PC-9 (cell line): ENCODE measurements at places on chromosomes 11 and 22. TPM values are rescaled to one million over a fixed set of nuclear protein-coding genes. Genes with fewer than 3 reads are reported as not detected.
A peak's percentile ranks its signal among the peaks of the same experiment; 100 is the strongest.

- no peak overlapping the region for H3K4me3 ChIP-seq
- H3K27me3 ChIP-seq: peaks cover 99% of the 10 kb centered on the region
- H3K36me3 ChIP-seq: no peaks in the 10 kb centered on the region
- no peaks in the 10 kb centered on the region for H3K4me1 ChIP-seq
- no peak for DNase-seq
- H3K27ac ChIP-seq: no peak overlapping the region
Measured at GRCh38 chr22:43572710-43573109, 160.9 kb downstream of the MPPED1 start.

DNA sequence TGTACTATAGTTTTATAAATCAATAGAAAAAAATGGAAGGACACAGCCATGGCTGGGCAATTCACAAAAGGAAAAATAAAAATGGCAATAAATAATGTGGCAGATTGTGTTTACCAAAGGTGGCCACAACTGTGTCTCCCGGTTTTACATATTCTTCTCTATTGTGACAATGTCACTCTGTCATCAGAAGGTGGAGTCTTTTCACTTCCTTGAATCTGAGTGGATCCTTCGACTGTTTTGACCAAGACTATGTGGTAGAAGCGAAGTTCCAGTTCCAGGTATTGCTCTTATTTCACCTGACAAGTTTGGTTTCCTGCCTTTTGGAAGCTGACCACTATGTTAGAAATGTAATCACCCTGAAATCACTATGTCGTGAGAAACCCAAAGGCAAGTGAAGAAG, 31.0 kb upstream of the HSD17B12 start:
- H3K27ac ChIP-seq: no peak overlapping the region
- H3K4me1 ChIP-seq: peaks cover 7% of the 10 kb centered on the region
- no peaks in the 10 kb centered on the region; the same call in 1 of the 2 replicates for H3K27me3 ChIP-seq
- no peaks in the 10 kb centered on the region for H3K36me3 ChIP-seq

DNA sequence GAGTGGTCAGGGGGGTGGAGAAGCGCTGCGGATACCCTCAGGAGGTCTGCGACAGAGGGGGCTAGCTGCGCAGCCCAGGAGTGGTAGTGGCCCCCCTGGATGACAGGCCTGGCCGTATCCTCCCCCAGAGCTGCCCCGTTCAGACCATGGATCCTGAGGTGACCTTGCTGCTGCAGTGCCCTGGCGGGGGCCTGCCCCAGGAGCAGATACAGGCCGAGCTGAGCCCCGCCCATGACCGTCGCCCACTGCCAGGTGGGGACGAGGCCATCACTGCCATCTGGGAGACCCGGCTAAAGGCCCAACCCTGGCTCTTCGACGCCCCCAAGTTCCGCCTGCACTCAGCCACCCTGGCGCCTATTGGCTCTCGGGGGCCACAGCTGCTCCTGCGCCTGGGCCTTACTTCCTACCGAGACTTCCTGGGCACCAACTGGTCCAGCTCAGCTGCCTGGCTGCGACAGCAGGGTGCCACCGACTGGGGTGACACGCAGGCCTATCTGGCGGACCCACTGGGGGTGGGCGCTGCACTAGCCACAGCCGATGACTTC, 505 bp downstream of the NUDT22 start:
- peaks cover 27% of the 10 kb centered on the region for H3K4me1 ChIP-seq
- peak; percentile 66 for DNase-seq
- H3K4me3 ChIP-seq: peak overlapping the region; percentile 98
- H3K27ac ChIP-seq: no peak overlapping the region

DNA sequence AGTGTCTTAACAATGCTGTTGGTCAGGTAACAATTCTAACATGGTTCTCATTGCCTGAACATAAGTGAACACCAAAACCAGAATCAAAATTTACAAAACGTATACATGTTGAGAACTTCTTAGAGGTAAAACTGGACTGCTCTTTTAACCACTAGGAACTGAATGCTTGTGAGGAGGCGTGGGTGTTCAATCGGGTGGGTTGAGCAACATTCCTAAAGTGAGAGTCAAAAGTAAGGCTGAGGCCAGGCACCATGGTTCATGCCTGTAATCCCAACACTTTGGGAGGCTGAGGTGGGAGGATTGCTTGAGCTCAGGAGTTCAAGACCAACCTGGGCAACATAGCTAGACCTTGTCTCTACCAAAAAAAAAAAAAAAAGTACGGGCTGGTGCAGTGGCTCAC, 11.5 kb downstream of the PPME1 start:
- H3K4me3 ChIP-seq: no peak overlapping the region
- no peak for DNase-seq
- H3K27ac ChIP-seq: no peak overlapping the region
- no peaks in the 10 kb centered on the region for H3K36me3 ChIP-seq
- peaks cover 8% of the 10 kb centered on the region; the same call in 1 of the 2 replicates for H3K4me1 ChIP-seq

GRCh38 chr22:17950651-17951214, 73.6 kb downstream of the MICAL3 start:
- no peaks in the 10 kb centered on the region for H3K36me3 ChIP-seq
- DNase-seq: no peak
- H3K4me1 ChIP-seq: no peaks in the 10 kb centered on the region
- no peak overlapping the region for H3K27ac ChIP-seq
- H3K4me3 ChIP-seq: no peak overlapping the region

GRCh38 chr11:35165030-35165422, 26.1 kb downstream of the CD44 start:
- H3K36me3 ChIP-seq: peaks cover 83% of the 10 kb centered on the region
- peak overlapping the region; percentile 36; the same call in 1 of the 2 replicates for H3K4me3 ChIP-seq
- peak overlapping the region; percentile 94 for H3K27ac ChIP-seq

GRCh38 chr11:78313181-78313795, 104.3 kb downstream of the GAB2 start:
- H3K4me3 ChIP-seq: no peak overlapping the region
- no peaks in the 10 kb centered on the region for H3K36me3 ChIP-seq
- H3K27ac ChIP-seq: no peak overlapping the region
- H3K4me1 ChIP-seq: peaks cover 8% of the 10 kb centered on the region
- peak; percentile 59 for DNase-seq

DNA sequence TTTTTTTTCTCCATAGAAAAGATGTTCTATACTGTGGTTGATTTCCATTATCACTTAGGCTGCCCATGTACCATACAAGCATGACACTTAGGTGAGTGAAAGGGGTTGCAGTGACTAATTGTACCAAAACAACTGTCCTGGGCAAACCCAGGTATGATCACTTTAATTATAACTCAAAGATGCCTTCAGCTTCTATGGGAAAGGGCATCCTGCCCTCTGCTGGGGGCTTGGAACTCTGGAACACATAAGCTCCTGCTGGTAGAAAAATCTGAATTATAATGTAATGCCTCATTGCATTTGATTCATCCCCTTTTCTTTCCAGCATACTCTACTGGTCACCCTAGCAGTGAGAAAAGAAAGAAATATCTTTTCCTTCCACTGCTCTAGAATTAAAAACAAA, 206.3 kb downstream of the DDX10 start:
- no peaks in the 10 kb centered on the region for H3K4me1 ChIP-seq
- no peak overlapping the region for H3K4me3 ChIP-seq
- H3K36me3 ChIP-seq: no peaks in the 10 kb centered on the region

GRCh38 chr22:17232406-17232805, 13.2 kb upstream of the ADA2 start:
- no peak overlapping the region for H3K27ac ChIP-seq
- peaks cover 37% of the 10 kb centered on the region for H3K27me3 ChIP-seq
- no peak overlapping the region for H3K4me3 ChIP-seq
- H3K36me3 ChIP-seq: no peaks in the 10 kb centered on the region

Gene OR51I1
- total RNA-seq: not detected in 2 replicates

Gene EMID1
- 1.1 and 3.1 TPM in 2 replicates for total RNA-seq

Gene SAC3D1
- total RNA-seq: 33.9 and 48.0 TPM in 2 replicates

Gene VPS26B
- total RNA-seq: 28.6 and 28.8 TPM in 2 replicates
